ENCODE measurements at places on chromosomes 7 and 10.

DNA sequence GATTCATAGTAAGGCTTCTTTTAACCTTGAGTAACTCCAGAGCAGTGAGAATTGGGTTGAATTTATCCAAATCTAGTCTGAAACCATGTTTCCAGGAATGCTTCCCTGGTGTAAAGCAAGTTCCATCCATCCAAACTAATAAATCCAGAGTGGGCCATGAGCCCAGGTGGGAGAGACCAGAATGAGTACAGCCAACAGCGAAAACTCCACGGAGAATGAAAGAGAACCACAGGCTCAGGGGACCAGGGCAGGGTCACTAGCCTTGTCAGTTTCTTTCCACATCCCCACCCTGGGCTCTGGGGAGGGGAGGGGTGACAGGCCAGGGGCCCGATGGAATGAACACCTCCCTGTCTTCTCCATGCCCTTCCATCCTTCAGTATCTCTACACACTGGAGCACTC lies 180.1 kb downstream of the NEURL1 start:
- no peak for DNase-seq

DNA sequence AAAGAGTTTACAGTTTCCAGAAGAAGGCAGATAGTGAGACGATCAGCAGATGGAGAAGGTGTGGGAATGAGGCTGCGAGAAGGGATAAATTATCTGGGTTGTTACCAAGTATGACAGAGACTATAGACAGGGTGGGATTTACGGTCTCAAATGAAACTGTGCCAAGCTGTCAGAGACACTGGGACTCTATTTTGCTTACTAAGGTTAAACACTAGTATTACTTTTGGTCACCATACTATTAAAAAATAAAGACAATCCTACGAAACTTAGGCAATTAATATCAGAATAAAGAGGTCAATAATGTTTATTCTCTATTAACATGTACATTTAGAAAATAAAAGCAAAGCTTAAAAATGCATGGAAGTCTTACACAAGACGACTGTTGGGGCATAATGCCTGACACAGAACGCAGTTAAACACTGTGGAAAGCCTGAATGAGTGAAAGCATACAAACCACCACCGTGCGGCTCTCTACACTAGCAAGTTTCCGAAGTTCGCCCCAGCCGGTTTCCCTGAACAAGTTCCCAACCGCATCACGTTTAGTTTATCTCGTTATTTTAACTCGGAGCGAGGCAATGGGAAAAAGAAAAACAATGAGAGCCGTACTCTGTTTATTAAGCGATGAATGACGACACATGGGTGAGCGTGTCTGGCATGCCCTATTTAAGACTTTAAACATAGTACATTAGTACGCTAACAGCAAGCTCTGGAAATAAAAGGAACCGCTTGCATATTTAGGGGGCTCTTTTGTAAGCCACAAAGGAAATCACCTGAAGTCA lies 909 bp upstream of the CC2D2B start:
- peak; percentile 61 for DNase-seq

DNA sequence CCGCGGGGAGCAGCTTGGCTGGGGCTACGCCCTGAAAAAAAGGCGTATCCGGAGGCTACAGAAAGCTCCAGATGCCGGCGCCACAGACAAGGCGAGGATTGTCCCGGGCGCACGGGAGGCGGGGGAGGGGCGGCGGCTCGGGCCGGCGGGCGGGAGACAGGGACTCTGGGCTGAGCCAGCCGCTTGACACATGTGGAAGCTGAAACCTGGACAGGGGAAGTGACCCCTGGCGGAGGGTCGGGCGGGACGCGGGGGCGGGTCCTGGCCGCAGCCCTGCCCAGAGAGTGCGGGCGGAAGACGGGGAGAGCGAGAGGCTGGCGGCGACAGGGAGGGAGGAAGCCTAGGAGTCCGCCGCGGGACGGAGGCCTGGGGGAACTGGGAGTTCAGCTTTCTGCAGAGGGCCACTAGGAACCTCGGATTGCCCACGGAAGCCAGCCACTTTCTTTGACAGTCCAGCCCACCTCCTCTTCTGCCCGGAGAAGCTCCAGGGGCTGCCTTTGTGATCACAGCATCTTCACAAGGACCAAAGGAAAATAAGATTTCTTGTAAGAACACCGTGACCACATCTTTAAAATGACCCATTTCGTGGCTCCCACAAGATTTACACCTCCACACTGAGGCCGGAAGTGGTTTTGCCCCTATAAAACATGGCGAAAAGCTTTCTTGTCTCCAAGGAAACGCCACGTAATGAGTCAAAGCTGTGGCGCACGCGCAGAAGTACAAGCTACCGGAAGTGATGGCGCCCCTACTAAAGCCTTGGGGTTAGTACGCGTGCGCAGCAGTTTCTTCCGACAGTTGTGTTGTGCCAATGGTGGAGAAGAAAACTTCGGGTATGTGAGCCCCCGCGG lies at the start of the genes PLOD3 and ZNHIT1:
PLOD3 (minus strand) TSS at position 194 of the 848 bp plus-strand sequence. CDS start 307 bp downstream, outside the sequence.
ZNHIT1 (plus strand) TSS at position 778 of the 848 bp plus-strand sequence; CDS start at position 809, 31 bp downstream.
- peak; percentile 92 for DNase-seq

- DNase-seq = no peak
Measured at GRCh38 chr10:9018195-9019173, 964.0 kb downstream of the GATA3 start.

GRCh38 chr7:127815631-127816145 lies 163.7 kb downstream of the SND1 start:
- DNase-seq = no peak

DNA sequence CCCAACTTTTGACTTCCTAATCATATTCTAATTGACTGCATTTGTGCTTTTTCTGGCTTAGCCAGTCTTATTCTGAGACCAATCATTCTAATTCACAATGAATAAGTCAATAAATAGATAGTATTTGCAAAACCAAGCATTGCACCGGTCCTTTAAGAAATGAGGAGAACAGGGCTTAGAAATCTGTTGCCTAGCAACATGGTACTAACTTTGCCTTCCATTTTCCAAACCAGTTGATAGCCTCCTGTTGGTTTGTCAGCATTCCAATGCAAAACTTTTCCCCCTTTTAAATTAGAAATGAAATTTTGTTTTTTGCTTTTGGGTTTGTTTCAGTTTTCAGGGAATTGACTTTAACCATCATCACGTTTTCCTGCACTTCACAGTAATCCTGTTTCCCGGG lies 603.5 kb upstream of the NRP1 start:
- no peak for DNase-seq

- no peak for DNase-seq
Measured at GRCh38 chr10:78910886-78911285, 157.9 kb upstream of the ZMIZ1 start.

DNA sequence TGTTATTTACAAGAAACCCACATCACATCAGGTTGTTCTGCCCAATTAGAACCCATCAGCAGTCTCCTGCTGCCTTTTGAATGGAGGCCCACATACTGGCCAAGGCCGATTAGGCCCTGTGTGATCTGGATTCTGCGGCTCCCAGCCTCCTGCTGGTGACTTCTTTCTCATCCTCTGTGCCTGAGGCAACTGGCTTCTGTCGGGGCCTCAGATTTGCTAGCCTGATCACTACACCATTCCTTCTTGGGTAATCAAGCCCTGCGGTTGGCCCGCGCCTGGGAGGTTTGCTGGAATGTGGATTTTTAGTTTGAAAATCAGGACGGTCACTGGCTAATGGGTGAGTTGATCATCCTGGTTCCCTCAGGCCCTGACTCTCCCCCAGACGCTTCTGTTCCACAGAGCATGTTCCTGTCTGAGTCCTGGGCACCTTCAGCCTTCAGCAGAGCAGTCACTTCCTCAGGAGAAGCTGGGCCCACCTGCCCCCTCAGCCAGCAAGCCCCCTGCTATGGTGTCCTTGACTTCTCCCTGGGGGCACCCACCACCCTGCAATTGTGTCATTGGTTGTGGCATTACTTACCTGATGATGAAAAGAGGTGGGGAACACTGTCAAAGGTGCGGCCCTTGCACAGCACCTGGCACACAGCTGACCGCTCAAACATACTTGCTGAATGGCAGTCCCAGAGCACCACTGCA lies 207.6 kb downstream of the PHTF2 start:
- DNase-seq = no peak

GRCh38 chr7:472640-472957 lies 47.0 kb downstream of the PDGFA start:
- DNase-seq = no peak

GRCh38 chr10:101536800-101537199 lies 51.3 kb downstream of the POLL start:
- DNase-seq = peak; percentile 12

DNA sequence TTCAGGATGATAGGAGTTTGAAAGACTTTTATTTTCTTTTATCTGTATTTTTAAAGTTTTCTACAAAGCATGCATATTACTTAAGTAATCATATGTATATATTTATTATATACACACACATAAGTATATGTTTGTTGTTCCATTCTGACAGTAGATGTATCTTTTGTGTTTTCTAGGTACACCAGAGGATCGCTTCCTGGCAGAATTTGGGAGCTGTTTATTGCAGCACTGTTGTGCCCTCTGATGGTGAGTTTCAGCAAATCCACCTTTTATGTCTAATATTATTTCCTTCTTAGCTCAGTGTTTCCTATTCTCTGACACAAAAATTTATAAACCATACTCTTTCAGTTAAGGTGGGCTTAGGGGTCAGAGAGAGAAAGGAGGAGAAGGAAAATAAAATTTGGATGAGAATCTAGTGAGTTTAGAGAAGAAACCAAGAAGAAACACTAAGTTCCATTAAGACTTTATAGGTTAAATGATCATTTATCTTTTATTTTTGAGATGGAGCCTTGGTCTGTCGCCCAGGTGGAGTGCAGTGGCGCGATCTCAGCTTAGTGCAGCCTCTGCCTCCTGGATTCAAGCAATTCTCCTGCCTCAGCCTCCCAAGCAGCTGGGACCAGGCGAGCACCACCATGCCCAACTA lies 59.2 kb upstream of the OIT3 start:
- DNase-seq = peak; percentile 58

DNA sequence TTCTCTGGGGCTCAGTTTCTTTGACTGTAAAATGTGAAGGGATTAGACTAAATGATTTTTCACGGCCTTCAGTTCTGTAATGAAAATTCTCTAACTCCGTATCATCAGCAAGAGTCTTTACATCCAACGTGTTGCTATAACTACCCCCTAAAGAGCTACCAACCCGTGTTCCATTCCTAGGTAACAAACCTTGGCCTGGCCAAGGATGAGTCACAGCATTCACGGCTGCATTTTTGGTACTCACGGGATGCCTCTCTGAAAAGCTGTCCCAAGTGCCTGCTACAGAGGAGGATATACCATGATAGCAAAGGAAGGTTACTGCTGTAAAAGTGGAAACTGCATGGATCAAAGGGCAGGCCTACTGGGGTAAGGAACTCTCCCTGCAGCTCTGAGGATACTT lies 5.9 kb downstream of the LRRC4 start:
- no peak for DNase-seq

DNA sequence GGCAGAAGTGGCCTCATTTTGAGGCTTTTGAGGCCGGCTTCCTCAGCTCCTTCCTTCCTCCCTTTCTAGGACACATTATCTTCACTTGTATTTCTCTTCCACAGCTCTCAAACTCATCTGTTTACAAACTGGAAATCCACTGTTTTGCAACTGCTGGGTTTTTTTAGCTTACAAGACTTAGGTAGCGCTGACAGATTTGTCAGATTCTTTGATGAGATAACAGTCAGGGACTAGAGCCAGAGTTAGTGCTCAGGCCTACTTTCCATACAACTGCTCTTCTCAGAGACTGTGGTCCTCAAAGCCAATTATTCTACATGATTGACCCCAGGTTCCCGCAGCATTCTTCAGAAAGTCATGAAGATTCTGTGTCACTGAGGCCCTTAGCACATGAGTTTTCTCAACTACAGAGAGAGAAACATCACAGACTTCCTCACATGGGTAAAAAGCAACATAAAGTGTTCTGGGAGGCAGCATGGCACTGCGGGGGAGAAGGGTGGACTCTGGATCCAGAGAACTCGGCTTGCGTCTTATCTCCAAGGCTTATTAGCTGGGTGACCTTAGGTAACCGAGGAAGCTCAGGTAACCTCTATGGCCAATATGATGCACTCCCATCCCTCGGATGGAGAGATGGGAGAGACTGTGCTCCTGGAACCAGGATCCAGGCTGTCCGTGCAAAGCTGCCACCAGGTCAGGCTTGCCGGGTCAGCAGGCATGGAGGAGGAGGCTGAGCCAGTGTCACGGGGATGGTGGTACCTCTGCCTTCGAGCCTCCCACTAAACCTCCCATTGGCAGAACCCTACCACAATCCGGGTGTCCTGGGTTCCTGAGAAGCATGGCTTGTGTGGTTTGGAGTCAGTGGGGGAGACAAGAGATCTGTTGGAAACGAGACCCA lies 10.5 kb downstream of the DDC start:
- DNase-seq = no peak

- DNase-seq = no peak
Measured at GRCh38 chr10:3622845-3623621, 162.0 kb downstream of the KLF6 start.

DNA sequence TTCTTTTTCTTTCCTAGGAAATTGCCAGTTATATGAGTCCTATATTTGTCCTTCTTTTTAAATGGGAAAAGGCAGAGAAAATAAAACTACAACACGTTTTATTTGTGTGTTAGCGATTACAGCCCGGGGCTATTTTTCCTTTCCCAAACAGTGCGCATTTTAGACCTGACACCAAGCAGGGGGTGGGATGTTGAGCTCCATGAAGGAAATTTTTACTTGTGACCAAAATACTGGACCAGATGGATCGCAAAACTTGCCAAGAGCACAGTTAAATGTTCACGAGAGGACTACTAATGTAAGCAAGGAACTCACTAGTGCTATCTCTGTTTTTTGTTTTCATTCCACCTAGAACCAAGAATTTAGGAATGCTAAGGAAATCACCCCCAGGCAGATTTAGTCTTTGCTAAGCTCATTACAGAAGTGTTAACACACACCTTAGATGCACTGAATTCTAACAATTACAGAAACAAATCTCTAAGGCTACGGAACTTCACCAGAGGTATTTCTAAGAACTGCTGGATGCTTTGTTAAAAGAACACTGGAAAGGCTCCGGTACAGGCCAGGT lies 114.8 kb downstream of the JAZF1 start:
- no peak for DNase-seq

DNA sequence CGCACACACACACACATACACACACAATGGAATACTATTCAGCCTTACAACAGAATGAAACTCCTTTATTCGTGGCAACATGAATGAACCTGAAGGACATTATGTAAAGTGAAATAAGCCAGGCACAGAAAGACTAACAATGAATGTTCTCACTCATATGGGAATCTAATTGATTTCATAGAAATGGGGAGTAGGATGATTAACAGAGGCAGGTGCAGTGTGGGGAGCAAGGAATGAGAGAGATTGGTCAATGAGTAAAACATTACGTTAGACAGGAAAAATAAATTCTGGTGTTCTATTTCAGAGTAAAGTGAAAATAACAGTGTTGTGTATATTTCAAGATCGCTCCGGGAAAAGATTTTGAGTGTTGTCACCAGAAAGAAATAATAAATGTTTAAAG lies 694.5 kb downstream of the NXPH1 start:
- DNase-seq = no peak

- no peak for DNase-seq
Measured at GRCh38 chr10:95280637-95281036, 10.2 kb downstream of the PDLIM1 start.

GRCh38 chr10:117736655-117737054 lies 194.1 kb downstream of the EMX2 start:
- no peak for DNase-seq

DNA sequence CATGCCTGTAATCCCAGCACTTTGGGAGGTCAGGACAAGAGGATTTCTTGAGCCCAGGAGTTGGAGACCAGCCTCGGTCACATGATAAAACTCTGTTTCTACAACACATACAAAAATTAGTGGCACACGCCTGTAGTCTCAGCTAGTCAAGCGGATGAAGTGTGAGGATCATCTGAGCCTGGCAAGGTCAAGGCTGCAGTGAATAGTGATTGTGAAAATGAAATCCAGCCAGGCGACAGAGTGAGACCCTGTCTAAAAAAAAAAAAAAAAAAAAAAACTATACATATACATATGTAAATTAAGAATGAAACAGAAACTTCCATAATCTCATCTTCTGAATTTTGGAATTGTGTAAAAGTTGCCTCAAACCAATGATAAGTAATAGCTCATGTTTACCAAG lies 18.2 kb upstream of the FAM170B start:
- DNase-seq = no peak
